Mucosa of gallbladder (tissue), 1 donor: ENCODE measurements at places on chromosomes 4 and X. TPM values are rescaled to one million over a fixed set of nuclear protein-coding genes. Genes with fewer than 3 reads are reported as not detected.

DNA sequence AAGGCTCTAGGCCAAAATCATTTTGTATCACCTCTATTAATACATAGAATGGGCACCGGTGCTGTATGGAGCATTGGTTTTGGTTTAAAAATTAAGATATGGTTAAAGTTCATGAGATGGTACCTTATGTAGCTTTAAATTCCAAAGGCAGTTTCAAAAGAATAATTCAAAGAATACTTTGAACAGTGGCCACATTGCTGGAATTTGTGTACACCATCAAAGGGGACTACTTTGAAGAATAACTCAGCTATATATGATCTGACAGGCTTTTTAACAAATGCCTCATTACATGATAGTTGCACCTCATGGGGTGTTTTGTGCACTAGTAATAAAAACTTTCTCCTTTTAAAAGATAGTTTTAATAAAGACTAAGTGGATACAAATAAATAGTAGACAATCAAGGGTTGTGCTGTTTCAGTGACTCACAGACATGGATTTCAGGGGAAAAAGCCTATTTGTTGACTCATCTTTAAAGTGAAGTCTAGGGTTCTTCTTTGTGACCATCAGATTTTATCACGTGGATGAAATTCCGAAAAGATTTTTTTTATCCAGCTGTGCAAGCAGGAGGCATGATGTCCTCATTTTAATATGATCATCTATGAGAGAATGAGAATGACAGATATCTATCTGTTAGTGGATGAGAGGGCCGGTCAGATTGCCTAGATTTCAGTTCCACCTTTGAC is 12.8 kb downstream of the MTM1 start:
- no peak for DNase-seq

DNA sequence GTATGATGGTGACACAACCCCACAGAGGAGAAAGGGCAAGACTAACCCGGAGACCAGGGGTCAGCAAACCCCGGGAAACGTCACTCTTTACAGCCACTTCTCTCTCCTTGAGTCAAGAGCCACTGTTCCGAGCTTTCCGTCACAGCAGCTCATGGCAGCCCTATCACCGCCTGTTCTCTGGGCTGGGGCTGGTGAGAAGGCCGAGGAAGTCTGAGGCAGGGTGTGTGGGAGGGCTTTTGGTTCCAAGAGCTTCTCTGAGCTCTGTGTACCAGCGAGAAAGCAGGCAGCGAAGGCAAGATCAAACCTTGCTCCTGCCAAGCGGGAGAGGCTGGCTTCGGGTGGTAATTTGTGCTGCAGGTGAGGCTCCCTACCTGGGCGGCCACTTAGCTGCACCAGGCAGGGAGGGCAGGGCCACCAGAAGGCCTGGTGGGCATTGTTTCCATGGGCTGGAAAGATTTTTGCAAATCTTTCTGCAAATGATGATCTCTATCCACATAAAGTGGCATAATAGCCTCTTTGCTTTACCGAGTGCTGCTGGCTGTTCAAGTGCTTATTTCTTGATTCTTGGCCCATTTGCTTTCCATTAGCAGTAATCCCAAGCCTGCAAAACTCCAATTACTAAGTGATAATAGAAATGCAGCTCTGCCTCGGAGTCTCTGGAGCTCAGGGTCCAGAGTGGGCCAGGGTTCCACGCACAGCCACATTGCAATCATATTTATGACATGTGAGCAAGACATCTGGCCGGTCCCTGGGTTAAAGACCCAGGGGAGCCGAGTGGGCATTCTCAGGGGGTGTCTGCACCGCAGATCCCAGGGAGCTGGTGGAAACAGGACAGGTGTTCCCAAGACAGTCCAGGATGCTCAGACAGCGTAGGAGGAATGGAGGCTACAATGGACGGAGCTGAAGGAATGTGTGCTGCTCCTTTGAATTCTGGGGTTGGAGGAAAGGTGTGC is 41.5 kb downstream of the DCTD start:
- no peak for DNase-seq

Gene RNF212
- 5.8 TPM for total RNA-seq

Gene MTNR1A
- not detected for total RNA-seq

DNA sequence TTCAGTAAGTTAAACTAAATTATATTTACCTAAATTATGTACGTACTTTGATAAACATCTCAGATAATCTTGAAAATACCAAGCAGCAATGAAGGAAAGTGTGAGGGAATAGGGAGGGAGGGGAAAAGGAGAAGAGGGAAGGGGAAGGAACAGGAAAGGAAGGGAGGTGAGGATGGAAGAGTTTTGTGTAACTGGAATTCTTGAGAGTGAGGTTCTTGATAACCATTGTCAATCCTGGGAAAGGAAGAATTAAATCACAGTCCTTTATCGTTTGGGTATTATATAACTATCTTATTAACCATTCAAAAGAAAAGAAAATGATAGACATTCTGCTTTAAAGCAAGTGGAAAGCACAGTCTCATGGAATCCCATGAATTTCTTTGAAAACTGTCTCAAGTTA is 795.0 kb downstream of the CCSER1 start:
- DNase-seq = no peak

DNA sequence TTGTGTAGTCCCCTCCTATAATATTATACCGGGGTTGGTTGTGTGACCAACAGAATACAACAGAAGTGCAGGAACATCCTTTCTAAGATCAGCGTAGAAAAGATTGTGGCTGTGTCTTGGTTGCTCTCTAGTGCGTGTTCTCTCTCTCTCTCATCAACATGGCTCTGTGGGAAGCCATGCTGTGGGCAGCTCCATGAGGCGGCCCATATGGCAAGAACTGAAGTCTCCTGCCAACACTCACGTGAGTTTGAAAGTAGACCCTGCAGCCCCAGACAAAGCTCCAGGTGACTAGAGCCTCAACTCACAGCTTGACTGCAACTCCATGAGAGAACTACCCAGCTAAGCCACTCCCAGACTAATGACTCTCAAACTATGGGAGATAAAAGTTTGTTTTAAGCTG is 118.7 kb downstream of the TSPAN5 start:
- no peak for DNase-seq

- DNase-seq = no peak
Measured at GRCh38 chr4:156313497-156313896, 359.8 kb upstream of the CTSO start.

Gene EVC2
- total RNA-seq = 7.1 TPM

DNA sequence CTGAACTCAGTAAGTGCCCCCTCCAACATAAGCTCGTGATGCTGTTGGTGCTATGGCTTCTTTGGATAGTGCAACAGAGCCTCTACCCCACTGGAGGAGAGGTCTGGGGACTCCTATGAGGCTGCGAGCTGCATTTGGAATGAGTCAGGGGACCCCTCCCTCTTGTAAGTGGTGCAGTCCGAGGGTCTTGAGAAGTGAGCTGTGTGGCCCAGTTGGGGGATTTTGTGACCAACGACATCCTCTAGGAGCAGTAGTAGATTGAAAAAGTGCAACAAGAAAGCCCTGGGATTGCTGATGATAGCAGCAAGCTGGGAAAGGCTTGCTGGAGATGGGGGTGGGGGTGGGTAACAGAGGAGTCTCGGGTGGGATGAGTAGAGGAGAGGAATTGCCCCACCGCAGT is 3.1 kb downstream of the FRMPD3 start:
- DNase-seq = no peak

GRCh38 chr4:10104211-10104990 is 12.2 kb downstream of the WDR1 start:
- DNase-seq = no peak

Gene NAT8L
- 0.40 TPM for total RNA-seq

GRCh38 chrX:8783097-8783713 is 18.0 kb downstream of the FAM9A start:
- peak; percentile 50 for DNase-seq

GRCh38 chr4:36332023-36332781 is 50.8 kb downstream of the DTHD1 start:
- DNase-seq = no peak

Gene UGT2B17
- total RNA-seq = 4.9 TPM

- DNase-seq = no peak
Measured at GRCh38 chrX:71302461-71303213, 1.1 kb downstream of the ITGB1BP2 start.

Gene MAGEA8
- not detected for total RNA-seq

Gene FATE1
- 0.52 TPM for total RNA-seq

Gene PDLIM5
- 154 TPM for total RNA-seq

Gene DDIT4L
- total RNA-seq = 0.35 TPM

GRCh38 chr4:124191329-124191728 is 521.2 kb downstream of the ANKRD50 start:
- no peak for DNase-seq

DNA sequence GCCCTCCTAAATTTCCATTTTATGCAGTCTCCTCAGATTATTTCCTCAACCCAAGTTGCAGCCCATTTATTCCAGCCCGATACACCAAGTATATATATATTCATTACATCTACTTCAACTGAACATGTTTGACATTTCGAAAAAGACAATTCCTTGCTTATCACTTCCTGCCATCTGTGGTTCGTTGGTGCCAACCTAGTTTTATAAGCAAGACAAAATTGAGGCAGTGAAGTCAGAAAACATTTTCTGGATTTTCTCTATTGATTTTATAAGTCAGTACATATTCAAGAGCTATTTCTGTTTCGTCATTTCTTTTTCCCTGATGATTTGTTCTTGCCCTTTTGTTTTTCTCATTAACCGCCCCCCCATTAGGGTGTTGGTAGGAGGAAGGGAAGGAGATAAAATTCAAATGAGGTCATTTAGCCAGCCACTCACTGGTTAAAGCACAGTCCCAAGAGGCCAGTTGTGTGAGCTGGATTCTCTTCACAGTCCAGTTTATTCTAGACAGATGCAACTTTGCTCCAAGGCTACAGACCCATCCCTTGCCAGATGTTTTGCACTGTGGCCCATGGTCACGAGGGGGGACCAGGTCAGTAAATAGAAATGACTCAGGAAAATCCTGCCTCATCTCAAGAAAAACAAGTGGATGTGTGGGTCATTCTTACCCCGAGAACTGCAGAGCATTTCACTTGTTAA is 20.3 kb upstream of the VEGFD start:
- DNase-seq = peak; percentile 21

GRCh38 chr4:185573651-185574199 is 38.4 kb upstream of the PDLIM3 start:
- DNase-seq = no peak

GRCh38 chr4:52595001-52595400 is 64.1 kb downstream of the USP46 start:
- DNase-seq = no peak

Gene COL25A1
- 0.55 TPM for total RNA-seq

DNA sequence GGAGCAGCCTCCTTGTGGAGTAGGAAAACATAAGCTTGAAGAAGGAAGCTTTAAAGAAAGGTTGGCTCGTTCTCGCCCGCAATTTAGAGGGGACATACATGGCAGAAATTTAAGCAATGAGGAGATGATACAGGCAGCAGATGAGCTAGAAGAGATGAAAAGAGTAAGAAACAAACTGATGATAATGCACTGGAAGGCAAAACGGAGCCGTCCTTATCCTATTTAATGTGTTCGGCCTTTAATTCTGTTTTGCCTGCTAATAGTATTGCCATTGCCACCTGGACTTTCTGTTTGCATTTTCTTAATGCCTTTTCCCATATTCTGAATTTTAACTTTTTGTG is 1.4 kb downstream of the TCEAL1 start:
- DNase-seq = no peak

DNA sequence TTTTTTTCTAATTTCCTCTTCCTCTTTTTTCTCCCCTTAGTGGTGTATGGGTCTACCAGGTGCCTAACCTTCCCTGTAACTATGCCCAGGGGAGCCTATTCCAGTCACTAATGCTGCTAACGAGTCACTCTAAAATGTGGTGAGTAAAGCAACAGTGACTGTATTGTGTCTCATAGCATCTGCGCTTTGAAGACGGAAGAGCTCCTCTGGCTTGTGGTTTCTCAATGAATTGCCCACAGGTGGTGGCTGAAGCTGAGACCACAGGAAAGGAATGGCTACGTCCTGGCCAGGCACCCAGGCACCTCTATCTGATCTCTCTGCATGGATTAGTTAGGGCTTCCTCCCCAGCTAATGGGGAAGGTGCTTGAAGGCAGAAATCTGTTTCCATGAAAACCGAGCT is 763.5 kb upstream of the FRG1 start:
- no peak for DNase-seq

GRCh38 chrX:41932885-41933284 is 9.5 kb upstream of the CASK start:
- DNase-seq = no peak

- no peak for DNase-seq
Measured at GRCh38 chr4:152273343-152273742, 262.5 kb downstream of the FBXW7 start.

DNA sequence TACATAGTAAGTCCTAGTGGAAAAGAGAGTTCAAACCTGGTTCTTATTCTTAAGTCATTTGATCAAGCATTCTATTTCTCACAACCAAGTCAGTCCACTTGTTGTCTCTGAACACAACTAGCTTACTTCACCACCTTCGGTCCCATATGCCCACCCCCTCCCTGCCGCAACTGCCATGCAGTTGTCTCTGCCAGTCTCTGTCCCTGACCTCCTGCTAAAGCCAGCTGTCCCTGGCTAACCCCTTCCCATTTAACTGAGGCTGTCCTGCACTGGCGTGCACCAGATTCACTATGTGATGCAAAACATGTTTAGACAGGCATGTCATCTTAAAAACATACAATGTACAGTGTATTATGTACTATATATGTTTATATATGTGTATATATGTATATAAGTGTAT is 12.7 kb downstream of the FRAS1 start:
- DNase-seq = no peak

DNA sequence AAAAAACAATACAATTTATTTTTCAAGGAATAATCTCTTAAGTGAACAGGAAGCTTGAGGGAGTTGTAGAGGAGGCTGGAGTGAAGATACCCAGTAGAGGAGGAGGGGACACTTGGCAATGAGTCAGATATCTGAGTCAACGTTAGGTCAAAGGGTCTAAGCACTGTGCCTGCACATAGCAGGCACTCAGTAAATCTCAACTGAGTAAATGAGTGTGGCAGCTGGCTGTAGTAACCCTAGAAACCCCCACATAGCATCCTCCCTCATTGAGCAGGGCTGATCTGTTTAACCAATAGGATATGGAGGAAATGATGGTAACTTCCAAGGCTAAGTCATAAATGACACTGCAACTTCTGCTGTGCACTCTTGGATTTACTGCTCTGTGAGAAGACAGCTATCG is 186.0 kb upstream of the FAM241A start:
- DNase-seq = no peak

DNA sequence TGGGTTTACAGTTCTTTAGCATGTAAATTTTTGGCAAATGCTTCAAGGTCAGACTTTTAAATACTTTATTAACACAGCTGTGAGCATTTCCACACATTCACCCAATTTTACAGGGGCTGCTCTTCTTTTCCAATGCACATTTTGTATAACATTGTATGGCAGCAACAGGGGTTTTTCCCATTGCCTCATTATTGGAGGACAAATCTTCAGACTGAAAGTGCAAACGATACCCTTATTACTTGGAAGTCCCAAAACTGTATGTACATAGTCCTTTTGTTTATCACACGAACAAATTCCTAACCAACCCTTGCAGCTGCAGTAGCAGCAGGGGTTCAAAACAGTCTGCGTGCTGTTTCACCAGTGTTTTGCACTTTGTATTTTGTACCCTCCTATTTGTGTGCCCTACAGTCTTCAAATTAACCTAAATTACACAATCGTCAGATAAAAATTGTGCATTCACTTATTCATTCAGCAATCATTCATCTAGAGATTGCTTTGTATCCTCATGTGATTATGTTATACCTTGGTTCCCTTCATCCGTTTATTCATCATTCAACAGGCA is 330.7 kb upstream of the RASGEF1B start:
- no peak for DNase-seq
